ENCODE measurements at places on chromosomes 6 and 20.

- DNase-seq: no peak
Measured at GRCh38 chr6:155454471-155454870, 1.2 kb downstream of the NOX3 start.

GRCh38 chr20:23153696-23154341 is 67.7 kb upstream of the CD93 start:
- DNase-seq: no peak

DNA sequence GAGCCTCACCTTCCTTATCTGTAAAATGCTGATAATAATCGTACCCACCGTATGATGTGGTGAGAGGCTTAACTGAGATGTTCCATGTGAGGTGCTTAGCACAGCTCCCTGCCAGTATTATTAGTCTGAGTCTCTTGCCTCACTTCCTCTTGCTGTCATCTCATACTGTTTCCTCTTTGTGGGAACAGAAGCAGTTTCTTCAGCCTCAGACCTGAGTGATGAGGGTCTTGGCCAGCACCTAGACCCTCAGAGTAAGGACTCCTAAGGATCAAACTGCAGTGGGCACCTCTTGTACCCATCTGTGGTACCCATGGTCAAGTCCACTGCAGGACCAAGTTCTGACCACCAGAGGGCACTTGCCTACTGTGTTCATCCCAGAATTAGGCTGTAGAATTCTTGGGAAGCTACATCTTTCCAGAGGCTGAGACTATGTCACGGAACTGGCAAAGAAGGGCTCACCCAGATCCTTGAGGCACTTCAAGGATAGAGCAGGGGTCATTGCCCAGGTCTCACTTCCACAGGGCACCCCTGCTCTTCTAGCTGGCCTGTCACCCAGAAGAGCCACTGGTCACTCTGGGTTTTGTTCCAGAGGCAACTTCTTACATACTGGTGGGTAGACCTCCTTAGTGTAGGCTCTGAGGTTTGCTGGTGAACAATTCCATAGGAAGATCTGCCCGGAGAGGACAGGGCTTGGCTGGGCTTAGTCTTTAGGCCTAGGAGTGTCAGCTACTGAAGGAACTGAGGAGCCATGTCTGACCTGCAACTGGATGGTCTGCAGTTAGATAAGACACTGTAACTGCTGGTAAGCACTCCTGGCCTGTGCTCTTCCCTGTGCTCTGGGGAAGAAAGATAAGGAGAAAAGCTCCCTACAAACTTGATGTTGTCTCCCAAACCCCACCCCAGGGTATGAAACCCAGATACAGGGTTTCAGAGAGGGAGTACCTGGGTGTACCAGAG is 20.6 kb upstream of the SGK2 start:
- peak; percentile 59 for DNase-seq

DNA sequence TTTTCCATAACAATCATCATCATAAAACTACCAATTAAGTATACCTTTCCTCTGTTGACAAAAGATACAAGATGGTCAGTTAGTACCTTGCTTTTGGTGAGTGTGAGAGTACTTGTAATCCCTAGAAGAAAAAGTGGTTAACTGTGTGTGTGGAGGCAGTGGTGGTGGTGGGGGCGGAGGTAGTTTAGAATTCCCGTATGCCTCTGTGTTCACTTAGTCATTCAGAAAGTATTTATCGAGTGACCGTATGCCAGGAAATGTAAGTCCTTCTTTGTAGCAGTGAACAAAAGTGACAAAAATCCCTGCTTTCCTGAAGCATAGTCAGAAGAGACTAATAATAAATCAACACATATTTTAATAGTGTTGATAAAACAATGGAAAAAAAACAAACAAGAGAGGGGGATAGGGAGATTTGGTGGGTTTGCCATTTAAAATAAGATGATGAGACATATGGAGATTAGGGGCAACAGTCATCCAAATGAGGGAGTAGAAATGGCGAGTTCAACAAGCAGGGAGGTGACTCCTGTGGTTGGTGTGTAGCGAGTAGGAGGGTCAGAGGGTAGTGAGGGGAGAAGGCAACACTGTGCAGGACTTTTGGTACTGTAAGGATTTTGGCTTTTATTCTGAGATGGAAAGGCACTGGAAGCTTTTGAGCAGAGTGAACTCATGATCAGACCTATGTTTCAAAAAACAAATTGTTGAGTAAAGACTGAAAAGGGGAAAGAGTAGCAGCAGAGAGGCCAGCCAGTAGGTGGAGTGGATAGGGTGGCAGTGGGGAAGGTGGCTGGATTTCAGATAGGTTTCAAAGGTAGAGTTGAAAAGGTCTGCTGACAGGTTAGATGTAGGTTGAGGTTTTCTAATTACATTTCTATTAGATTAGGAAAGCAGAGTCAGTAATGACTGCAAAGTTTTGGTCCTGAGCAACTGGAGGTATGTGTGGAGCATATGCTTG is 40.3 kb upstream of the SIM1 start:
- DNase-seq: peak; percentile 88
